ENCODE measurements at places on chromosomes 3 and 15.

GRCh38 chr3:190399677-190400076 lies 11.7 kb downstream of the CLDN16 start:
- DNase-seq: no peak

- no peak for DNase-seq
Observed at GRCh38 chr3:178156301-178156700, 379.9 kb upstream of the KCNMB2 start.

GRCh38 chr15:50380089-50380488 lies 25.1 kb upstream of the GABPB1 start:
- no peak for DNase-seq

DNA sequence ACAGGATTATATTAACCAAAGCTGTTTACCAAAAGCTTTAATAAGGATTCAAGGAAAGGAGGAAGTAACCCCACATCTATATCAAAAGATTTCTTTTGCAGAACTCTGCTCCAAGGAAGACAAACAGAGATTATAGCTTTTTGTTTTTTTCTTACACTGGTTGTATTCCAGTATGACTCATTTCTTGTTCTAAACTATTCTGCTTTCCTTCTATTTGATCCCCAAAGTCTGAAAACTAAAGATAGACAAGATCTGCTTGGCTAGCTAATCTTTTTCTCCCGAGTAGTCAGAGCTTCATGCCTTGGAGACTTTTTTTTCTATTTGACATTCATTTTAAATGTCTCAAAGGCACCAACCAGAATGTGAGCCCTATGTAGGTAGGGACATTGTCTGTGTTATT lies 36.8 kb upstream of the FRMD5 start:
- peak; percentile 12 for DNase-seq

- DNase-seq: peak; percentile 56
Observed at GRCh38 chr3:59482684-59483083, 432.9 kb upstream of the CFAP20DC start.

All from AG08395 (cell line).